ENCODE measurements at places on chromosomes 2 and 18.

- DNase-seq, result no peak
These were observed 111.9 kb upstream of the DTNA start for GRCh38 chr18:34598120-34598635.

DNA sequence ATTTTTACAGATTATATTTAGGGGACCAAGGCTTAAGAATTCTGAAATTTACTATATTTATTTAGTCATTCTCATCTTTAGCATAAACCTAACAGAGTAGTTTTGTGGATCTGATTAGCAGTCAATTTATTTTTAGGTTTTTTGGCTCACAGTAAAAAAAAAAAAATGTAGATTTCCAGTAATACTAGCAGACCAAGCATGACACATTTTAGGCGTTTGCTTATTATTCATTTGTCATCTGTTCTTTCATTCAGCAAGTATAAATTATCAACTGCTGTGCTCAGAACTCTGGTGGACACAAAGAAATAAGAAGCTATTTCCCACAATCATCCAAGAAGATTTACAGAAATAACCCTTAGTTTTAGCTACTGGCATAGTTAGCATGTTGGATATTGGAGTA, 20.6 kb downstream of the PDE1A start:
- DNase-seq, result no peak

GRCh38 chr2:41729800-41730364, 317.9 kb upstream of the PKDCC start:
- no peak for DNase-seq

DNA sequence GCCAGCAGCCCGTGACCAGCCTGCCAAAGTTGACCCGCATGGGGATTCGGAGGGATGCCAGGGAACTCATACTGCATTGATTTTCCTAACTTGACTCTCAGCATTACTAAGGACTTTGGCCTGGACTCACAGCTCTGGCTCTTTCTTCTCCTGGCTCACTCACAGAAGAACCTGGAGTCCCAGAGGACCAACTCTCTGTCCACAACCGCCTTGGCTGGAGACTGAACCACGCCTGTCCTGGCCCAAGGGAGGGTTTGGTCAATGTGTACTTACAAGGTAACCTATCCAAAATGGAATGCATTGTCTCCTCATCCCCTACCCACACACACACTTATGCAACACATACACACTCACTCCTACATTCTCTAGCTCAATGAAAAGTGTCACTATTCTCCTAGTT, 135.6 kb upstream of the KLHL29 start:
- no peak for DNase-seq

GRCh38 chr2:60554646-60555065, 1.2 kb upstream of the BCL11A start:
- DNase-seq, result no peak

Measured in activated naive CD8-positive, alpha-beta T cell treated with anti-CD3 and anti-CD28 coated beads for 36 hours (primary cell).